ENCODE measurements at places on chromosomes 1 and 21.
A peak's percentile ranks its signal among the peaks of the same experiment; 100 is the strongest.

DNA sequence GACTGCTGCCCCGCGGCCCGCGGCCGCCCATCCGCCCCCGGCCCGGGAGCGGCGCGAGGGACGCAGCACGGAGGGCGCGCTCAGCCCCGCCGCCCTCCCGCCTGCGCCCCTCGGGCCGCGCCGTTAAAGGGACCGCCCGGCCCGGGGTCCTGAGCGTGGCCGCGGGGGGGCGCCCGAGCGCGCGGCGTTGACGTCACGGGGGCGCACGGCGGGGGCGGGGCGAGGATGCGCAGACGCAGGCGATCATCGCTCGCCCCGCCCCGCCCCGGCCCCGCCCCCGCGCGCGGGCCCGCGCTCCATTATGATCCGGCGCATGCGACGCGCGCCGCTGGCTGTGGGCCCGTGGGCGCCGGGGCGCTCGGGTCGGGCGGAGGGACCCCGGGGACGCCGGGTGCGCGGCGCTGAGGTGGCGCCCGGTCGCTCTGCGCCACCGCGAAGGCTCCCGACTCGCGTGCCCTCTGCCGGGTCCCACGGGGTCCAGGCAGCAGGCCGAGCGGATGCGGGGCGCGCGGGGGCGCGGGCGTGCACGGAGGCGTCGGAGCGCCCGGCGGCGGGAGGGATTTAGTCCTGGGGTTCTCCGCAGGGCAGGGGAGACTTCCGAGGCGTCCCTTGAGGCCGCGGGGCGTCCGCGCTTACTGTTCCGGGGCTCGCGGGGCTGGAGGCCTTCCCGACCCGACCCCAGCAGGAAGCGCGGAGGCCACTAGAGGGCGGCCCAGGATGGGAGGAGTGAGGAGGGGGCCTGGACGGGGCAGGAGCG is at the start of gene DVL1:
Gene DVL1, minus strand, starts transcription at position 163 of the 757 bp plus-strand sequence. CDS start 353 bp downstream, outside the sequence.
- peak; percentile 64 for DNase-seq

GRCh38 chr1:18161690-18162089 is 54.1 kb downstream of the IGSF21 start:
- no peak for DNase-seq

GRCh38 chr1:147494998-147495580 is 46.2 kb upstream of the BCL9 start:
- peak; percentile 42 for DNase-seq

DNA sequence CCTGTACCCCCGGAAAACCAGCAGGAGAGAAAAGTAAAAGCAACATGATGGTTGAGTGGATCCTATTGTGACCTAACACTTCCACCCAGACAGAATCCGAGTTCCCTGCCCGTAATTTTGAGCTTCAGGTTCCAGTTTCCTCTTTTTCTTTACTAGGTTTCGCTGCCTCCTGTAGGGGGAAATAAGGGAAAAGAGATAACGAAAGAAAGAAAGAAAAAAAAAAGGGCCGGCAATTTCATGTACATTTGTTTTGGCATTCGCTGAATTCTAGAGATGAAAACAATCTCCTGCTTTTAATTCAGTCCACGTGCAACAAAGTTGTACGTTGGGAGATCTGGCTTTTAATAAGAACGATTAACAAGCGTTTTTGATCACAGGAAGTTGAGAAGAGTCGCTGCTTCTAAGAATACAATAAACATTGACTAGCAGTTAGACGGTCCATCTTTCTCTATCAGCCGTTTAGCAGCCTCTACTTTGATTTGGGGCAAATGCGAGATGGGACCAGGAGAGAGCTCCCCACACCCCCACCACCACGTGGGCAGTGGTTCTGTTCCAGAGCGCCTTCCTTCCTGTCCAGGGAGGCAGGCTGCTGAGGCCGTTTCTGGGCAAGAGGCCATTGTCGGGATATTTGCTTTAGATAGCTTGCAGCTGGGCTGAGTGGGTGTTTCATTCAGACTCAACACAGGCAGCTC is 155.9 kb upstream of the RUNX1 start:
- DNase-seq: no peak

- no peak for DNase-seq
Measured at GRCh38 chr1:153746174-153746573, 18.3 kb downstream of the INTS3 start.

- DNase-seq: no peak
Measured at GRCh38 chr1:8551613-8552489, 233.9 kb downstream of the SLC45A1 start.

GRCh38 chr1:104266612-104267011 is 516.9 kb downstream of the AMY1C start:
- DNase-seq: no peak

GRCh38 chr1:111201275-111202090 is 1.0 kb upstream of the DENND2D start:
- no peak for DNase-seq

- no peak for DNase-seq
Measured at GRCh38 chr1:158830074-158830677, 975 bp upstream of the MNDA start.

DNA sequence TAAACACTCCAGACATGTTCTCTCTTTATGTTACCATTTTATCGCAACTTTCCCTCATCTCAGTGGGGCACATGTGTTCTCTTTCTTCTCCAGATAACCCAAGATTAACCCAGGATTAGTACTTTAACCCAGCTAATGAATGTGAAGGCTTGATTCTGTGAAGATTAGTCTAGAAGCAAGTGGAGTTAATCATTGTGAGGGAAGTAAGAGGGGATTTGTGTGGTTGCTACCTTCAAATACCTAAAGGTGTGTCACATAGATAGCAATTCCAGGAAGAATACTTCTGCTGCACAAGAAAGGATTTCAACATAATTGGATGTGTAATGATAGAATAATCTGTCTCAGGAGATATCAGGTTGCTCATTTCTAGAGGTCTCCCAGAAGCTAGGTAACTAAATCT is 327.1 kb downstream of the PBX1 start:
- no peak for DNase-seq

DNA sequence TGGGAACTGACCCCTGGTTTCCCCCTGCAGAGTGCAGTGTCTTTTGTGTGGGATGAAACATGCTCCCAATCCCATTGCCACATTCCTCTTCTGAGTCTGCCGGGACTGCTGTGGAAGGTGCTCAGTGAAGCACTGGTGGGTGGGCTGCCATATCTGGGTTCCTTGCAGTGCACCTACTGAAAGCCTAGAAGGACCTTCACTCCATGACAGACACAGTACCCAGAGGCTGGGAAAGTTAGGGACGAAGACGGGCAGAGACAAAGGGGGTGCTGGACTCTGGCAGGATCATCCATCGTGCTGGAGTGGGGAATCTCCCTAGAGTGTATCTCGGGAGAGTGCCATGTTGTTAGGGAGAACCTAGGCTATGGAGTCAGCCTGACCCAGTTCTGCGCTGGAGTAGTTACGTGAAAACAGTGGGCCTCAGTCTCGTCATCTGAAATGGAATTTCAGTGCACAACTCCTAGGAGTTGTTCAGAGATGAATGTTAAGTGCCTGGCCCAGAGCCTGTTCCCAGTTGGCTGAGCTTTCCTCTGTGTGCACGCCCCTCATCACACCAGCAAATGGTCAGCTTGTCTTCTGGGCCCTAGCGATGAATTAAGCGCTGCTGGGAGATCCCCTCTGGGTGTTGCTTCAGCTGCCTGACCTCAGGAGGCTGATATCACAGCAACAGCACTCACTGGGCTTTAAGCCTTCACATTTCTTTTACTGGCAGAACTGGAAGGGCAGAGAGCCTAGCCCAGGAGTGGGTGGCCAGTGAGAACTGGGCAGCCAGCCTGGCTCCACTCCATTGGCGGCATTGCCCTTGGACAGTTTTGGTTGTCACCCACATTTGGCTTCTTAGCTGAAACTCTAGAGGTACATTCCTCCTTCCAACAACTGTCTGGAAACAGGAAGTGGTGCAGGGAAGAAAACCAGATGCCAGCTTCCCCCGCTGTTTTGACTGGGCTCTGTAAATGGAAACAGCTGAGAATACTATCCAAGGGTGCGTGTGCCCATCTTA is 479.8 kb upstream of the VAMP3 start:
- DNase-seq: no peak

DNA sequence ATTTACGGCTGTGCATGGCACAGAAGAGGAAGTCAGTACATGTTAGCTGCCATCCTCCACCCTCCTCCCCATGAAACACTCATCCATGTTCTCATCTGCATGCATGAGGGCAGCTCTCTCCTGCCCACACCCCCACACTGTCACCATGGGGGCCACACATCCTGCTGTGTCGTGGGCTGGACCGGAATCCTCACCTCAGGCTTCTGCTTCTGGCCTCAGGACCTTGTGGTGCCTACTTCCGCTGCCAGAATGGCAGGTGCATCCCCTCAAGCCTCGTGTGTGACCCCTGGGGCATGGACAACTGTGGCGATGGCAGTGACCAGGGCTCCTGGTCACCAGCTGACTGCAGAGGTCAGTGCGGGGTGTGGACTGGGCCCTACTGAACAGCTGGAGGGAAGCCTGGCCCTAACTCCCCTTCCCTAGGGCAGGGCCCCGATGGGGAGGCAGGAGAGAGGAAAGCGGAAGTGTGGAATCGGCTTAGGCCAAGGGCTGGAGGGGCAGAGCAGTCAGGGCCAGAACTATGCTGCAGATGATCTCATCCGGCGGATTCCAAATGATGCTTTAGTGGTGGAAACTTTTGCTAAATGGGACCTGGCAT is 3.8 kb downstream of the LDLRAD2 start:
- peak; percentile 35 for DNase-seq

DNA sequence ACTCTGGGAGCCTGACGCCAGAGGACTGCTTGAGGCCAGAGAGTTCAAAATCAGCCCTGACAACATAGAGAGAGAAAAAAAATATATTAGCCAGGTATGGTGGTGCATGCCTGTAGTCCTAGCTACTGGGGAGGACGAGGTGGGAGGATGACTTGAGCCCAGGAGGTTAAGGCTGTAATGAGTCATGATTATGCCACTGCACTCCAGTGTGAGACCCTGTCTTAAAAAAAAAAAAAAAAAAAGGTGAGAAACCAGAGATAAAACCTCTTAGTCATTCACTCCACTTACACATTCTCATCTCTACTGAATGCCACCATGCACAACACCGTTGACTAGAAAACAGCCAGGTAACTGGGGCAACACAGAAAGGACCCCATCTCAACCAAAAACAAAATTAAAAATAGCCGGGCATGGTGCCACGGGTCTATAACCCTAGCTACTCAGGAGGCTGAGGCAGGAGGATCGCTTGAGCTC is 178.1 kb downstream of the SLC45A1 start:
- no peak for DNase-seq

DNA sequence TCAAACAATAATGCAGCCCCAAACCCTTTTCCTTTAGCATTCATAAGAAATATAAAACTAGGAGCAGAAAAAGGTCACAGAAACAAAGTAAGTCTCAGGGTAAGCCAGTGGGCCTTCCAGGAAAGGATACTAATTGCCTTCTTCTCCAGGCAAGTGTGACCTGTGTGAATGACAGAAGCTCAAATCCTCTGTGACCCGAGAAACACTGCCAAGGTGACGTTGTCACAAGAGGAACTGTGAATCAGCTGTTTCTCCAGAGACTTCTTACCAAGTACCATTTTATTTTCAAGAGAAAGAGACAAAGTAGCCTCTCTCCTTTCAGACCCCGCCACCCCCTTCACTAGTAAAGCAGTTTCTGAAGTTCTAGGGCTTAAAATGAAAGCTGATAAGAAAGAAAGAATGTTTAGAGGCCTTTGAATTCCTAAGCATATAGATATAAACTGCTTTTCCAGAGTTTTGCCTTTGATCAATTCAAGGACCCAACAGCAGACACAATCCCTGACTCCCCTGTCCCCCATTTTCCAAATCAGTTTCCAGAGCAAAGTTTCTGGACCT is 155.6 kb downstream of the NUF2 start:
- DNase-seq: no peak

GRCh38 chr1:64962441-64962840 is 3.9 kb downstream of the JAK1 start:
- no peak for DNase-seq

- no peak for DNase-seq
Measured at GRCh38 chr1:204894606-204895005, 23.9 kb downstream of the NFASC start.

DNA sequence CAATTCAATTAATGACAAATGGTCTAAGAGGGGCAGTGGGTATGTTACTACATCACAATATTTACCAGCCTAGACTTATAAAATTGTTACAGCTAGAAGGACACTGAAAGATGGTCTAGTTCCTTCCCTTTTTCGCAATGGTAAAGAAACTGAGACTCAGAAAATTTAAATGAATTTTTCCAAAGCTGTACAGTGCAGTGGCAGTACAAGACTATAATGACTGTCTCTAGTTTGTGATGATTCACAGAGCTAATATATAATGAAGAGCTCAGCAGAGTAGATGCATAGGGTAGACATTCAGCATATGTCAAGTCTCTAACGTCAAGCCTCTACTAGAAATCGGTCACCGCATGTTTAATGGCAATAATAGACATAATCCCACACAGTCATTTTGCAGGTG is 4.6 kb downstream of the PLPP3 start:
- no peak for DNase-seq

DNA sequence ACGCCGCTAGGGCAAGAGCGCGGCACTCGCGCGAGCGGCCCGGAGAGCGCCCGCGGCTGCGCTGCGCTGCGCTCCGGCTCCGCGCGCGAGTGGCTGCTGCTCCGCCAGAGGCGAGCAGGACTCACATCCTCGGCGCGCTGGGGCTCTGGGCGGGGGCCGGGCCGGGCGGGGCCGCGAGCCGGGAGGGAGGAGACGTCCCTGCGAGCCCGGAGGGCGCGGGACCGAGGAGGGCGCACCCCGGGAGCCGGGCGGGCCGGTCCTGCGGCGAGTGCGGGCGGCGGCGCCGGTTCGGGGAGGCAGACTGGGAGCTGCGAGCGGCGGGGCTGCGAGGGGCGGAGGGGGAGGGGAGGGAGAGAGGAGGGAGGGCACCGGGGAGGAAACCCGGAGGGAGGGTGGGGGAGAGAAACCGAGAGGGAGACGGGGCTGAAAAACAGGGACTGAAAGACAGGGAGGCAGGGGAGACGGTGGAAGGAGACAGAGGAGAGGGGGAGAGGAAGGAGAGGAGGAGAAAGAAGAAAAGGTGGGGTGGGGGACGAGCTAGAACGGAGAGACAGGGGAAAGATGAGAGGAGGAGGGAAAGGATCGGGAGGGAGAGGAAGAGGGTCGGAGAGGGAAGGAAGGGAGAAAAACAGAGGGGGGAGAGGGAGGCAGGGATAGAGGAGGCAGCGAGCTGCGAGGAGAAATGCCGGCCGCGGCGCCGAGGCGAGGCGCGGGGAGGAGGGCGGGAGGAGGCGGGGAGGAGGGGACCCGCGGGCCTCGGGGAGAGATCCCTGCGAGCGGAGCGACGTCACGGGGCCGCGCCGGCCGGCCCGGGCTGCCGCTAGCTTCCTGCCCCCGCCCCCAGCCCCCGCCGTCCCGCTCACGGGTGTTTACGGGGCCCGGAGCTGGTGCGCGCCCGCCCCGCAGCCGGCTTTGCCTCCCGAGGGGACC is at the start of gene CAMK2N1:
Gene CAMK2N1, minus strand, starts transcription at position 684 of the 930 bp plus-strand sequence. CDS start 831 bp downstream, outside the sequence.
- no peak for DNase-seq

- no peak for DNase-seq
Measured at GRCh38 chr1:224429616-224430326, 4.8 kb downstream of the WDR26 start.

Data from stimulated activated naive B cell treated with anti-CD40 and anti-IgM and Interleukin-4, amounts not matched to agents 10 μg/mL and 1 μg/mL and 100 μg/mL, for 72 hours (primary cell).